ENCODE measurements at places on chromosomes 7 and 10. TPM values are rescaled to one million over a fixed set of nuclear protein-coding genes. Genes with fewer than 3 reads are reported as not detected.

Gene SH2D4B
- total RNA-seq: 1.4 TPM

Gene MUC3A
- 0.47 TPM for total RNA-seq

Gene MKX
- 0.94 TPM for total RNA-seq

Gene CYP26C1
- 0.16 TPM for total RNA-seq

Gene VKORC1L1
- total RNA-seq: 31.7 TPM

Gene LOXL4
- 0.47 TPM for total RNA-seq

Gene GNAT3
- not detected for total RNA-seq

Gene SPDYE16
- total RNA-seq: not detected

Gene GJD4
- not detected for total RNA-seq

Gene GLRX3
- 49.0 TPM for total RNA-seq

Gene ANXA8
- not detected for total RNA-seq

Gene MARCHF5
- 24.8 TPM for total RNA-seq

Gene MSS51
- total RNA-seq: 3.7 TPM

Gene ANXA8L1
- not detected for total RNA-seq

Gene LRRC18
- total RNA-seq: not detected

Gene HOXA3
- total RNA-seq: not detected

Gene NDUFB2
- total RNA-seq: 45.4 TPM

Gene PRXL2A
- 70.5 TPM for total RNA-seq

Gene VAX1
- 1.2 TPM for total RNA-seq

Gene CELF2
- total RNA-seq: 193 TPM

Gene ASB4
- total RNA-seq: 0.16 TPM

Data from occipital lobe (tissue), 3 donors.